Prostate gland (tissue), 2 donors: ENCODE measurements at places on chromosomes 4 and X.
A peak's percentile ranks its signal among the peaks of the same experiment; 100 is the strongest.

- no peak for DNase-seq
Observed at GRCh38 chr4:83025563-83025962, 9.4 kb upstream of the COPS4 start.

- peak; percentile 28 for DNase-seq
Observed at GRCh38 chr4:173169428-173170181, 994 bp downstream of the GALNT7 start.

GRCh38 chr4:168440442-168441264 lies 39.6 kb downstream of the DDX60L start:
- DNase-seq, result no peak

- DNase-seq, result no peak
Observed at GRCh38 chrX:38382663-38383062, 30.3 kb downstream of the OTC start.

GRCh38 chrX:18894156-18894555 lies 89.8 kb downstream of the PHKA2 start:
- DNase-seq, result no peak

DNA sequence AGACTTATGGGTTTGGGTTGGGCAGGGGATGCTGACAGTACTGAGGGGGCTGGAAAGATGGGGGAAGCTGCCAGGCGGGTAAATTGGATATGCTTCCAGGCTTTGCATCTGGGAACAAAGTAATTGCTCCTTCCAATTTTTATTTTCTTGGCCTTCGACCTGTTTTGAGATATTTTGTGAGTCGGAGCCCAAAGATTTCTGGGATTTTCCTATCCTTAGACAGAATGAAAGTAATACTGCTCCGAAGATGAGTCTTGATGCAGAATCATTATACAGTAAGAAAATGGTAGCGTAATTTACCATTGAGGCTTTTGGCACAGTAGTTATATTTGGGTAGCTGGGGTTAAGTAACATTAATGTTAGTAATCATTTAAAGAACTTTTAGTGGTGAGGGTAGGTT lies 1.4 kb downstream of the SMARCA5 start:
- no peak for DNase-seq

GRCh38 chrX:129981752-129982299 lies 609 bp upstream of the BCORL1 start:
- DNase-seq, result no peak

- peak; percentile 9 for DNase-seq
Observed at GRCh38 chr4:80125252-80126177, 52.5 kb upstream of the ANTXR2 start.

- DNase-seq, result no peak
Observed at GRCh38 chr4:1366371-1367229, 19.6 kb downstream of the UVSSA start.

- peak; percentile 92 for DNase-seq
Observed at GRCh38 chr4:40309250-40309774, 25.8 kb upstream of the CHRNA9 start.

- no peak for DNase-seq
Observed at GRCh38 chr4:158450741-158451140, 70.9 kb upstream of the RXFP1 start.

DNA sequence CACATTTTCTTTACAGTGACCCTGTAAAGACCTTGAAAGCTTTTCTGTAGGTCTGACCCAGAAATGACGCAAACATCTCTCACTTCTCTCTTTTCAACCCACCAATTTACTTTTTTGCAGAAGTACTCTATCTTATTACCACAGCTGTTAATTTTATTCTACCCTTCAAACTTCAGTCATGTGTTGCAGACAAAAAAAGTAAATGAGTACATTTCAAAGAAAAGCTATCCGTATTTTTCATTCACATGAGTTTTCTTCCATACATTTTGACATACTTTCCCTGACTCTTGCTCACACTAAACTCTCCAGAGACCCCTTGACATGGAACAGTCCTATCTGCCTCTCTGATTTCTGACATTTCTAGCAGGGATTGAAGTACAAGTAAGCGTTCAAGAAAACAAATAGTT lies 51.7 kb downstream of the SLC7A11 start:
- DNase-seq, result no peak
